ENCODE measurements at places on chromosomes 4 and X.

DNA sequence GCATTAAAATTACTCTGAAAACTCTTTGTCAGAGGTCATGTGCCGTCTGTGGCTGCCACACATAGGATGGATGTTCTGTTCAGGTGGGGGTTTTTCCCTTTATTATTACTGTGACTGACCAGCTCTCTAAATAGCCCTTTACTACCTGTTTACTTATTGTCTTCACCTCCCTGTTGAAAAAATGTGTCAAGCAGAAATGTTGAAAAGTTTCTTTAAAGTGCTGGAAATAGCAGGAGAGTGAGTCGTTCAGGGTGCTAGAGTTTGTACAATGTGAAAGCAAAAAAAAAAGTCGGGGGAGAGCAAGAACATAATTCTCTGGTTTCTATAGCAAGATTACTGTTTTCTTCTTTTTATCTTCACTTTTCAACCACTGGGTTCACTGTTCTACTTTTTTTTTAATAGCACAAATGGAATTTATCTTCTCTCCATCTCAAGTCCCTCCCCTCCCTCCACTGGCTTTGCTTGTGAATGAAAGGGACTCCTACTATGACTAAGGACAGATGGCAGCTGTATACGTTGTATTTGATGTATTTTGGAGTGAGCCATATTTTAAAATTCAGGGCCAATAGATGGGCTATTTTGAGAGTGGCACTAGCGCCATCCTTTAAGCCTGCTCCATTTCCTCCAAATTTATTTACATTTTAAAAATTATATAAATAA, 33.3 kb downstream of the ARX start:
- no peak for DNase-seq

DNA sequence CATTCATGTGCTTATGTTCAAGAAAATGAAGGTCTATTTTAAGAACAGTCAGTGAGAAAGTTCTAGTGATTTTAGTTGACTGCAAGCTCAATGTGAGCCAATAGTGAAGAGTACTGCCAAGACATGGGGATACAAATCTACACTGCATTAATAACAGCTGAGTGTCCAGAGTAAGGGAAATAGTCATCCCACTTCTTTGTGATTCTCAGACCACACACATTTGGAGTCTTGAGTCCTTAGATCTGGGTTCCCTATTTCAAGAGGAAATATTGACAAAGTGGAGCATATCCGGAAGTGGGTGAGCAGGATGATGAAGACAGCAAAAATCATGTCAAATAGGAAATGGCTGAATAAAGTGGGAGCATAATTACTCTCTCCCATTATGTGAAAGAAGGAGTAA, 171.1 kb downstream of the LARP7 start:
- DNase-seq, result no peak

- DNase-seq, result no peak
Measured at GRCh38 chrX:71541210-71542022, 8.5 kb downstream of the OGT start.

DNA sequence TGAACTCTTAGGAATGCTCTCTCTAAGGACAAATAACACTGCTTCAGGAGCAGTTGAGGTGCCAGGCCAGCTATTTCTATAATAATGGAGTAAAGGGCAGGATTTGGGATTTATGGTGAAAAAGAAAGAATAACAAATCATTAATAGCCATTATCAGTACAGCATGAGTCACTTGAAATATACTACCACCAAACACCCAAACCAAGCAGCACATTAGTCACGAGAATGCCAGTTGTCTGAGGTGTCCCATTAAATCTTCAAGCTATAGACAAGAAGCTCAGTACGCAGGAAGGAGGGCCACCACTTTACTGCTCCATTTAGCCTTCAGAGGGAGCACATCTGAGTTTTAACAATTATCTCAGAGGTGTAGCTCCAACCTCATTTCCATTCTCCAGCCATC, 106.8 kb upstream of the MAGEA10 start:
- DNase-seq, result no peak

GRCh38 chrX:12349201-12349600, 210.9 kb downstream of the FRMPD4 start:
- DNase-seq, result no peak

DNA sequence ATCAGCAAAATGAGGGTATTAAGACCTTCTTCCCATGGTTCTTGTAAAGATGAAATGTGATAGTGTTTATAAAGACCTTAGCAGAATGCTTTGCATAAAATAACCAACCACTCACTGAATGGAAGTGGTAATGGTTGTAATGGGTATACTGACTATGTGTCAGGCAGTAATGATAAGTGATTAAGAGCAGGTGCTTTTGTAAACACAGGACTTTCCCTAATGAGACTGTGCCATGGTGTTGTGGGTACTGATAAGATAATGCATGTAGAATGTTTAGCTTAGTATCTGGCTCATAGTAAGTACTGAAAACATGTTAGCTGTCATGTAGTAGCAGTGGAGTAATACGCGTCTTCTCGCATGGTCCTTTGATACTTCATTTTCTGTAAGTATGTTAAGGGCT, 6.9 kb downstream of the LSM6 start:
- DNase-seq, result no peak

GRCh38 chrX:153408221-153408721, 3.0 kb upstream of the ZFP92 start:
- no peak for DNase-seq

DNA sequence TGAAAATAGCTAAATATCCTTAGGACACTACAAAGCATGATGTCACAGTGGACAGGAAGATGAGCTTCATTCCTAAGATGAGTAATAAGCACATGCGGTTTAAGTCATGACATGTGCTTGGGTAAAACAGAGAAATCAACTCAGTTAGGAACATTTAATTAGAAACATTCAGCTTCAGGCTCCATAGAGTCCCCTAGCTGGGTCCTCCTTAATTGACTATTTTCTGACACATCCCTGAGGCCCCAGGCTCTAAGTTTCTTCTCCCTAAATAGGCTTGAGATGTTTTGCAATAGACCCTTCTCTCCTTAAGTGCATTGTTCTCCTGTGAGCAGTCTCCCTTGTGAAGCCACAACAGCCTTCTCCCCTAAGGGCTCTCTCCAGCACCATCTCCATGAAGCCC, 70.4 kb upstream of the ANXA3 start:
- DNase-seq, result no peak

Measured in stimulated activated CD4-positive, alpha-beta T cell treated with anti-CD3 and anti-CD28 coated beads, Interleukin-1b, Interleukin-23, amount 100 ng/mL, for 4 hours (primary cell).